D341Med (cell line): ENCODE measurements at places on chromosomes 6 and 20.

DNA sequence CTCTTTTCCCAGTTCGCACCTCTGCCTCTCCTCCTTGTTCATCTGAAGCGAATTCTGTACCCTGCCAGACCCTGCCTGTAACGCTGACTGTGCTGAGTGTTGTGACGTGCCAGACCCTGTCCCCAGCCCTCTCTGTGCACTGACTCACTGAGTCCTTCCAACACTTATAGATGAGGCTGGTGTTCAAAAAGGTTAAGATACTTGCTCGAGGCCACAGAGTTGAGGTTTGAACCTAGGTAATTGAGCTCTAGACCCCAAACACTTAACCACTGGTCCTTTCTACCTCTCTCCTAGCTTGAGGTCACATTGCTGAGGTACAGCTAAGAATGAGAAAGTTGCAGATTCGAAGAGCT, 45.7 kb upstream of the NEDD9 start:
- DNase-seq = no peak

- DNase-seq = no peak
Measured at GRCh38 chr6:1054653-1055014, 257.3 kb upstream of the FOXQ1 start.

GRCh38 chr6:40353197-40353966, 233.8 kb downstream of the LRFN2 start:
- no peak for DNase-seq

DNA sequence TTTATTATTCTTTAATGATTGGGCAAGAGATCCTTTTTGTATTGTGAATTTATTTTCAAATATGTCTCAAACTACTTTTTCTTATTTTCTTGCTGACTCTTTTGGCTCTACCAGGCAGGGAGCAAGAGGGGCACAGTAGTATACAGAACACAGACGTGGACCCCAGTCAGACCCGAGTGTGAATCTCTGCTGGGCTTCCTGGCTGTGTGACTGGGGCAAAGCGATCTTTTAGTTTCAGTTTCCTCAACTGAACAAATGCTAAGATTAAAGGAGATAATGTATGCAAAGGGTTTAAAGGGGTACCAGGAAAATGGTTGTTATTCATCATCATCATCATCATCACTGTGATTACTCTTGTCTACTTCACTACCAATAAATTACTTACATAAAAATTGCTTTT, 317.5 kb downstream of the HIVEP2 start:
- DNase-seq = no peak

GRCh38 chr6:159044899-159045727, at the start of gene TAGAP:
TAGAP (minus strand) TSS chr6:159044991; CDS start chr6:159044146, 845 bp downstream.
- no peak for DNase-seq

DNA sequence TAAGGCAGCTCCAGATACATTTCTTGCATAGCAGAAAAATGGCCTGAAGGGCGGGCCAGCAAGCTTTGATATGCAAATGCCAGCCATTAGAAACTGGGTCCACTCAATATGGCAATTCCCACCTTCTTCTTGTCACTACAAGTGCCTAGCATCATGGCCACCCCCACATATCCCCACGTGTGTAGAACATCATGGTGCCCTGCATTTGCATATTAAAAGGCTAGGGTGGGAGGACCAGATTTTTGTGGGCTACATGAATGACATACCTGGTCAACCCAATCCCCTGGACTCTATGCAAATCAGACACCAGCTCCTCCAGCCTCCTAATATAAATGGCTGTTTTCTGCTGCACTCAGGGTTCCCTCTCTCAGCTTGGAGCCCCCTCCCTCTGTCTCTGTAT, 31.7 kb downstream of the PLN start:
- DNase-seq = no peak

- DNase-seq = no peak
Measured at GRCh38 chr20:21074605-21075336, 31.4 kb downstream of the LINC00237 start.

DNA sequence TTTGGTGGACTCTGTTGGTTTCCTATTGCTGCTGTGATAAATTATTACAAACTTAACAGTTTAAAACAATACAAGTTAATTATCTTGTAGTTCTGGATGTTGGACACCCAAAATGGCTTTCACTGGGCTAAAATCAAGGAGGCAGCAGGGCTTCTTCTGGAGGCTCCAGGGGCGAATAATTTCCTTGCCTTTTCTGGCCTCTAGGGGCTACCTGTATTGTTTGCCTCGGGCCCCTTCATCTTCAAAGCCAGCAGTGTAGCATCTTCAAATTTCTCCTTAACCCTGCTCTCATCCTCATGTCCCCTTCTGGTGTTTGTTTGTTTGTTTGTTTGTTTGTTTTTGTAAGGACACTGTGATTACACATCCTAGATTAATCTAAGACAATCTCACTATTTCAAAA, 60.5 kb upstream of the ANKEF1 start:
- DNase-seq = no peak

DNA sequence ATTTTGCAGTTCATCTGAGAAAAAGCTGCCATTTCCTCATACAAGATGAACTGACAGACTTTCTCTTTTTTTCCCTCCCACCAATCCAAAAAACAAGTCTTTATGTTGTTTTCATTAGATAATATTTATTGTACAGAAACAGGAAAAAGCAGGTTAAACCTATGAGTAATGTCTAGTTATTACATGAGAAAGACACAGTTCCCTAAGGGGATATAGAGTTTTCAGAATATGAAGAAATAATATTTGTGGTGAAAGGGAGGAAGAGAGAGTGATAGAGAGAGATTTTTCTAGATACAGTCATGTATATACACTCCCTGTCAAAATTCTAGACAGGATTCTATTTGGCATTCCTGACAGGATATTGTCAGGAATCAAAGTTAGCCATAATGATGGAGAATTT, 392.4 kb downstream of the BMP2 start:
- no peak for DNase-seq

- no peak for DNase-seq
Measured at GRCh38 chr20:44228465-44229258, 18.1 kb upstream of the OSER1 start.

DNA sequence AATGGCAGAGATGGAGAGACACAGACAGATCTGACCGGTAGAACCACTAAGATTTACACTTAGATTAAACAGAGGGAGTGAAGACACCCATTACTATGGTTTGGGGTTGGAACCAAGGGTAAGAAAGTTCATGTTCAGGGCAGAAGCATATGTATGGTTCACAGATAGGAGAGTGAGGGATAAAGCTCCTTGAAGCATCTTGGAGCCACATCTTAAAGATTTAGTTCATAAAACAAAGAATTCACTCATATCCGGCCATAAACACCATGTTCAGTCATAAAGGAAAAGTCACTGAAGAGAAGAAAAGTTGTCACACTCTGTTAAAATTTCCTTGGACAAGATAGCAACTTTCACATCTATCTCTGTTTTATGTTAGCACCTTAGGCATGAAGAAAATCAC, 18.0 kb downstream of the STX7 start:
- DNase-seq = no peak

DNA sequence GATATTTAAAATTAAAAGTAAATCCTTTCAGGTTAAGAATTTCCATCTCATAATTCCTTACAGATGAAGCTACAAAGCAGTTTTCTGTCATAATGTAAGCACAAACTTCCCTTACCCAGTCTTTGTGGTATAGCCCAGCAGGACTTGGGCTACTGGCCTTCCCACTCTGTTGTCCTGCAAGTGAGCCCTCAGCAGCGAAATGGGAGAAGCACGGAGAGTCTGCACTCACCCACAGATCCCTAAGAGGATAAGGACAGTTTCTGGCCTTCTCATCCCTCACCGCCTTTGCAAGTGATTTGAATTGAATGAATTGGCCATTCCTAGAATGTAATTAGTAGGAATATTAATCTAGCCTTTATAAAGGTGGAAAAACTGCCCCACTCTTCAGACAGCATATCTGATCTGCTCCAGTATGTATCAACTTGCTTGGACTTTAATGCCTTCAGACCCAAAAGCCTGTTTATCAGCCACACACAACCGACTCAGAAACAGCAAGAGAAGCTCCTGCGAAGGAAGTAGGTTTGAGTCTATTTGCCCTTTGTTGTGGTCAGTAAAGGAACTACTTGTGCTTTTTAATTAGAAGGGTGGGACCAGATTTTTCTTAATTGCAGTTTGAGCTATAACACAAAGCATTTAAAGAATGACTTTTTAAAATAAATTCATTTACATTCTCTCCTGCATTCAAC, 29.9 kb upstream of the PRDM1 start:
- DNase-seq = no peak

- peak; percentile 59 for DNase-seq
Measured at GRCh38 chr20:46011631-46012482, 3.1 kb downstream of the MMP9 start.

- DNase-seq = no peak
Measured at GRCh38 chr6:127022302-127022701, 96.2 kb upstream of the RSPO3 start.

GRCh38 chr6:137873273-137873762, 6.3 kb downstream of the TNFAIP3 start:
- no peak for DNase-seq

DNA sequence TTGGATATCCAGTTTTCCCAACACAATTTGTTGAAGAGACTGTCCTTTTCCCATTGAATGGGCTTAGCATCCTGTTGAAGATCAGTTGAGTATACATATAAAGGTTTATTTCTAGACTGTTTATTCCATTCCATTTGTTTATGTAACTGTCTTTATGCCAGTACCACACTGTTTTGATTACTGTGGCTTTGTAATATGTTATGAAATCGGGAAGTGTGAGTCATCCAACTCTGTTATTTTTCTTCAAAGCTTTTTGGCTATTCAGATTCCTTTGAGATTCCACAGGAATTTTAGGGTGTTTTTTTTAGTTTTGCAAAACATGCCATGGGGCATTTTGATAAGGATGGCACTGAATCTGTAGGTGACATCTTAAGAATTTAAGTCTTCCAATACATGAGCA, 188.3 kb downstream of the BMP7 start:
- DNase-seq = no peak

DNA sequence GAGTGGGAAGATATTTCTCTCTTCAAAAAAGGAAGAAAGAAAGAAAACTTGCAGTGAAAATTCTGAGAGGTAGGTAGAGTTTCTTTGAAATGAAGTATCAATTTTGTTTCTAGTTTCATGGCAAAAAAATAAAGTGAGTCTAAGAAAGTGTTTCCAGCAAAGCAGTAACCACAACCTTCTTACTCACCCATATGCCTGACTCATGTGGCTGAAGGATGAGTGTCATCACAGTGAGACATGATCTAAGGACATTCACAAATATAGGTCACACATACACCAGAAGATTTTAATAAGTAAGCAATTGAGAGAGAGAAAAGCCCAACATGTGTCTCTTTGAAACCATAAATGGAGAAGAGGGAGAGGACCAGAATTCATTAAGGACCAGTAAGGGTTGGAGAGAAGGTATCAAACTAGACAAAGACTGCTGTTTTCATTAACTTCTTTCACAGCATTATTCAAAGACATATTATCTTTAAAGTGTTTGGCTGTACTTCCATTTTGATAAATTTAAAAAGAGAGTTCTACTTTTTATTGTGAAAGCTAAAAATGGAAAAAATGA, 169.5 kb downstream of the FRK start:
- DNase-seq = no peak

GRCh38 chr20:50429412-50429811, 80.8 kb upstream of the PTPN1 start:
- no peak for DNase-seq

- DNase-seq = no peak
Measured at GRCh38 chr20:58310291-58310782, 822 bp downstream of the RAB22A start.

DNA sequence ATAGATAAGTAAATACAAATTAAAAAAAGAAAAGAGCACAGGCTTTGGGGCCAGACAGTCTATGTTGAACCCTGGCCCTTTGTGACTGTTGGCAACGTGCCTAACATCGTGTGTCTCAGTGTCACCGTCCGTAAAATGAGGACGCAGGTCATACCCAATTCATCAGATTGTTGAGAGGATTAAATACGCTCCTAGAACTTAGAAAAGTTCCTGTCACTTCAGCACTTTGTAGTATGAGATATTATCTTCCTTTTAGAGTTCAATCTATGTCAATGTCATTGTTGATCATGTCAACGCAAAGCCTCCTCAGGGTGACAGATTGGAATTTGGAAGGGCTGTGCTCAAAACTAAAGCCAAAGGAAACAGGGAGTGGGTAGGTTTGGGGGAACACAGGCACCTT, 21.7 kb downstream of the SERPINB1 start:
- DNase-seq = no peak

- no peak for DNase-seq
Measured at GRCh38 chr6:100924534-100925227, 43.6 kb upstream of the ASCC3 start.

GRCh38 chr6:144064402-144065212, 30.8 kb downstream of the SF3B5 start:
- DNase-seq = peak; percentile 53

GRCh38 chr20:57435105-57435497, 43.9 kb downstream of the RBM38 start:
- DNase-seq = no peak

- peak; percentile 55 for DNase-seq
Measured at GRCh38 chr20:59149678-59150504, 13.7 kb upstream of the ZNF831 start.

DNA sequence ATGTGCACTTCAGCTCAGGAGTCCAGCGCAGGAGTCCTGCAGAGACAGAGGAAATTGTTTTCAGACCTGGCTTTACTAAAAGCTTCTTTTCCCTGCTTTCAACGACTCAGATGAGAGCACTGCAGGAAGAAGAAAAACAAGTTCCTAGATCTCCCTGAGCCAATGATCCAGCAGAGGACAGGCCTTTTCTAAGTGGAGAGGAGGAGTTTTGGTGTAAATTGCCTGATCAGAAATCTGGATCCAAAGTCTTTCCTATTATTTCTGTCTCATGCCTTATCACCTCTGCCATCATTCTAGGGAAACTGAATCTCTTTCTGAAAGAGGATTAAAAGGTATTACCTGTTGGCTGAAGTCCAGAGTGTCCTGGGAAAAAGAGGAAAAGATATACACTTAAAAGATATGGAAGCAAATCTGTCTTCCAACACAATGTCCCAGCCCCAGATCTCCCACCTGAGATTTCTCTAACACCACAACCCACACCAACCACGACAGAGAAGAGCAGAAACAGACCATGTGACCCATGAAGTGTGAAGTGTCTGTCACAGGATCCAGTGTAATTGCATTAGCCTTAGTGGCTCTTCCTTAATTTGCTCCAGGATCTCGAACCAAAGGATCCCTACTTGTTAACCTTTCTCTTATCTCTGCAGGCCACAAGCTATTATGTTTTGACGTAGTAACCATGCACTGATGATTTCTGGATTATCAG, 23.1 kb upstream of the HLA-DRB5 start:
- no peak for DNase-seq

GRCh38 chr20:12414446-12415274, 497.0 kb downstream of the BTBD3 start:
- DNase-seq = no peak

- DNase-seq = no peak
Measured at GRCh38 chr6:42365021-42365420, 86.7 kb downstream of the TRERF1 start.

DNA sequence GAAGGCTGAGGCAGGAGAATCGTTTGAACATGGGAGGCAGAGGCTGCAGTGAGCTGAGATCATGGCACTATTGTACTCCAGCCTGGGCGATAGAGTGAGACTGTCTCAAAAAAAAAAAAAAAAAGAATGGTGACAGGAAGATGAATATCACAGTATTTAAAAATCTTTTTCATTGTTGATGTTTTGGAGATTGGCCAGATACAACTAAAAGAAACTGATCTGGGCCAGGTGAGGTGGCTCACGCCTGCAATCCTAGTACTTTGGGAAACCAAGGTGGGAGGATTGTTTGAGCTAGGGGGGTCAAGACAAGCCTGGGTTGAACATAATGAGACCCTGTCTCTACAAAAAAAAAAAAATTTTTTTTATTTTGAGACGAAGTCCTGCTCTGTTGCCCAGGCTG, 52.1 kb downstream of the TRAF3IP2 start:
- DNase-seq = no peak

GRCh38 chr20:6812530-6812929, 45.0 kb downstream of the BMP2 start:
- no peak for DNase-seq
